Nucleus accumbens (tissue), 56 donors: ENCODE measurements at places on chromosomes 7 and 10.
A peak's percentile ranks its signal among the peaks of the same experiment; 100 is the strongest.

DNA sequence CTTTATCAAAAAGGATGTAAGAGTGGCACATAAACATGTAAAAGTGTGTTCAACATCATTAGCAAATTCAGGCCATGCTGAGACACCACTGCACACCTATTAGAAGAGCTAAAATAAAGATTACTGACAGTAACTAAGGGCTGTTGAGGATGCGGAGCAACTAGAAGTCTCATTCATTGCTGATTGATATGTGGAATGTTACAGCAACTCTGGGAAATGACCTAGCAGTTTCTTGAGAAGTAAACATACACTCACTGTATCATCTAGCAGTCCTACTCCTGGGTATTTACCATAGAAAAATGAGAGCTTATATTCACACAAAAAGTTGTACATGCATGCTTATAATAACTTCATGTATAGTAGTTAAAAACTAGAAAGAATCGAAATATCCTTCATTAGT, 77.3 kb downstream of the CCSER2 start:
- DNase-seq, result no peak

GRCh38 chr7:86900886-86901285, 158.6 kb downstream of the ELAPOR2 start:
- no peak for DNase-seq

GRCh38 chr10:77602913-77603533, 34.6 kb downstream of the KCNMA1 start:
- DNase-seq, result no peak

DNA sequence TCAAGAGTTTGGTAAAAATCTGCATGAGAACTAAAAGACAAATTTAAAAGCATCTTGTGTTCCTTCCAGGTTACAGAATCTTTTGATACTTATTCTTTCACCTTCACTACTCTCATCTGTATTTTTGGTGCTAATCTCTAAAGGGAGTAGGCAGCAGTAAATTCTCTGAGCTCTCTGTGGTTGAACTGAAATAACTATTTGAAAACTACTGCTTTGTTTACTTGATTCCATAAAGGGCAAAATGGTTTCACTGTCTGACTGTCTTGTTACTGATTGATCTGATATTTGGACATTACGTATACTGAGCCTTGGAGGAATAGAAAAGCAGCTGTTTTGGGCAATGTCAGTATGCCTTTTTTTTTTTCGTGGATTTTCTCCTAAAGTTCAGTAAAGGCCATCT, 103.3 kb downstream of the CHRM2 start:
- DNase-seq, result no peak

DNA sequence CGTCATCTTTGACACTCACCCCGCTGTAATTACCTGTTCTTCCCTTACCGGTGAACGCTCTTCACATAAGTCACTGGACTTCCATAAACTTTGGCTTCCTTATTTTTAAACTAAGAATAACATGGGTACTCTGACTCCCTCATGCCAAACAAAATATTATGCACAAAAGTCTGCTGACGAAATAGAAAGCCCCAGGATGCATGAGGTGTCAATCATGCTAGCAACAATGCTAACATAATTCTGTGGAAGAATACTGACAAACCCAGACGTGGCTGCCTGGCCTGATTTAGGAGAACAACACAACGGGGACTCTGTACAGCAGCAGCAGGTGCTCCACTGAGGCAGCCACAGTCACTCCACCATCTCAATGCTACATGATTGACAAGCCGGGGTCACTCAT, 137.5 kb downstream of the CCDC71L start:
- DNase-seq, result no peak

DNA sequence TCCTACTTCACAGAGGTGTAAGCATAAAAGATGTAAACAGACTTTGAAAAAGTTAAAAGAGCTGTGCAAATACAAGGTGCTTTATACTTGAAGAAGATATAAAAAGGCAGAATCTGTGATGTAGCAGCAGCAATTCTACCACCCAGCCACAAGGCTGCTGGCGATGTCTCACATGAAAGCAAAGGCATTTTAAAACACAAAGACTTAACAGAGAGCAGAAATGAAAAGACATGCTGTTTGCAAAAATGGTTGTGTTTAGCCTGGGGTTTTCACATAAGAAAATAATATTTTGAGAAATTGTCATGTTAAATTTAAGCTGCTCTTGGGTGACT, 85.5 kb upstream of the ZNF800 start:
- no peak for DNase-seq

- DNase-seq, result no peak
These were observed 103.7 kb upstream of the LRRN3 start for GRCh38 chr7:110987127-110987693.

DNA sequence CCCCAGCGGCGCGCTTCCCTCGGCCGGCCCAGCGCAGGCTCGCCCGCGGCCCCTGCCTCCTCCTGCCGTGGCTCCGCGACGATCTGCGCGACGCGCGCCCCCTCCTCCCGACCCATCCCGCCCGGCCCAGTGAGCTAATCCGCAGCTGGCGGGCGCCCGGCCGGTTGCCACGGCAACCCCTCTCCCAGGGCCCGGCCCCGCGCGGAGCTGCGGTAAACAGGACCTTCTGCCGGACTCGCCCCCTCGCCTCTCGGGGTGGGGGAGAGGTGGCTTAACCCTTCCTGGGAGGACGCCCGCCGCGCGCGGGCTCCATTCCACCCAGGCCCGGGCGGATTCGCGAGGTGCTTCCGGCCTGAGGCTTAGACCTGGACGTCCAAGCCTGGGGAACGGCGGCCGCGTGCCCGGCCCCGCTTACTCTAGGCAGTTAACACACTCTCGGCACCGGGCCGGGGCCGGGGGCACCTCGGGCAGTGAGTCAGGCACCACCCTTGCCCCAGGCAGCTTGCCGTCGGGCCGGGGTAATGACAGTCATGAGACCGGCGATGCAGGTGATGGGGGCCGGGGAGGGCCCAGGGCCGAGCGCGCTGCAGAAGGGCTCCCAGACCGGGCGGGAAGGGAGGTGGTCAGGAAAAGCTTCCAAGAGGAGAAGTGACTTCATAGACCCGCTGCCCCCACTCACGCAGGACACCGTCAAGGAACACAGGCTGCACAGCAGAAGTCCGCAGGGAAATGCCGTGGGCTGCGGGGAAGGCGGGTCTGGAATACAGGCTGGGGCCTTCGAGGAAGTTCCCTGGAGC, at the start of gene DENND2A:
Gene DENND2A (minus strand): TSS at position 87 of the 797 bp plus-strand sequence. CDS start 38,416 bp downstream, outside the sequence.
- peak; percentile 69 for DNase-seq

DNA sequence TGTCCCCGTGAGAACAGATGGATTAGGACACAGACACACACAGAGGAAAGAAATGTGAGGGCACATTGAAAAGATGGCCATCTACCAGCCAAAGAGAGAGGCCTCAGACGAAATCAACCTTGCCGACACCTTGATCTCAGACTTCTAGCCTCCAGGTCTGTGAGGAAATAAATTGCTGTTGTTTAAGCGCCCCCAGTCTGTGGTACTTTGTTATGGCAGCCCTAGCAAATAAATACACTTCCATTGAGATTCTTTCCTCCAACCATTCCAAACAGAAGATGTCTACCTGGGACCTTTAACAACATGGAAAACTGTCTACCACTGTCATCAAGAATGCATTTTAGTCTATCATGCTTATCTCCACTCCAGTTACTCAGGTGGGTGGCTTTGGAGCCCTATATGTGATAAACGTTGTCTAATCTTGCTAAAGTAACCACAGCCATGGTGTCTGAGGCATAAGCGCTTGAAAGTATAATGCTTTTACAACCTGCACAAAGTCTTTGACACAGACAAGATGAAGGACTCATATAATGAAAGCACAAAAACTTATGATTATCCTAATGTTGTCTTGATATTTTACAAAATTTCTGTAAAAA, 244.3 kb downstream of the MTERF1 start:
- DNase-seq, result no peak

DNA sequence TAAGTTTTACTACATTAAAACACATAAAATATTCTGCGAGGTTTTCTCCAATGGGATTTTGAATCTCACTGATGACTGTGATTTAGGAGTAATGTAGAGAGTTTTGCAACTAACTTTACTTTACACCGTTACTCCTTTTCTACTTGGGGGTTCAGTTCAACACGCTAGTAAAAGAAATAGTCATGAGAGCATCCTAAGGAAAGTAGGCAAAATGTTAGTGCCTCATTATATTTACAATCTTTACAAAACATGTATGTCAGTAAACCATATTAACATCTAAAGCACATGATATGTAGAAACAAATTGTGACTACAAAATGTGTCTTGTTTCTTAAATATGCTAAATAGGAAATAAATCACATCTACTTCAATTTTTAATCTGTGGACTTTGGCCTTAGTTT, 6.0 kb downstream of the MEOX2 start:
- no peak for DNase-seq

DNA sequence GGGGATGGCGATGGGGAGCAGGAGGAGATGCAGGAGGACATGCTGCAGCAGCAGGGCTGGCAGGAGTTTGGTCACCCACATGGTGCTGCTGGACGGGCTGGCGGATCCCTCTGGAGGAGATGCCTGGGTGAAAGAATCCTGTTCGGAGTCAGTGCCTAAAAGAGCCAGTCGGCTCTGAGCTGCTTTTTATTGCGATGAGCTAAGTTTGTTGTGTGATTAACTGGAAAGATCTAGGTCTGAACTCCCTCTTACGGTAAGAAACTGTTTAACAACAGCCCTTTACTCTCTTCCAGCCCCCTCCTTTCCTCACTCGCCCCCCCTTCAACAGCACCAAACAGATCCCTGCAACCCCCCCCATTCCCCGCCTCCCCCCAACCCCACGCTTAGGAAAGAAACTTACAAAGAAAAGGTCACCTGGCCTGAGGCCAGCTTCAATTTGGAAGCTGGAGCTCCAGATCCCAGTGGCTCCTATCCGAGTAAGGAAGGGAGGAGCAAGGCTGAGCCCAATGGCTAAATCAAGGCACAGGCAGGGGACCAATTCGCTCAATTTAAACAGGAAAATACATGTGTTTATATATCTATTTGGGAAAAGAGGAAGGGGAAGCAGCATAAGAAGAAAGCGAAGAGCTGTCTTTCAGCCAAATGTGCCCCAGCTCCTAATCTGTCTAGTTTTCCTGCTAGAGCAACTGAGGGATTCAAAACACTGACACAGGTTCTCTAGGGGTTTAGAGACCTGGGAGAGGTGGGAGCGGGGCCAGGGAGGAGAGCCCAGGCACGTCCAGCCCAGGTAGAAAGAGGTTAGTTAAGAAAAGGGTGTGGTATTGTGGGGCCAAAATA, at the start of gene HGF:
Gene HGF (minus strand): TSS at position 157 of the 837 bp plus-strand sequence. CDS start 76 bp downstream, at position 81.
- peak; percentile 9 for DNase-seq

GRCh38 chr7:102128303-102128702, 158.4 kb upstream of the SH2B2 start:
- no peak for DNase-seq

DNA sequence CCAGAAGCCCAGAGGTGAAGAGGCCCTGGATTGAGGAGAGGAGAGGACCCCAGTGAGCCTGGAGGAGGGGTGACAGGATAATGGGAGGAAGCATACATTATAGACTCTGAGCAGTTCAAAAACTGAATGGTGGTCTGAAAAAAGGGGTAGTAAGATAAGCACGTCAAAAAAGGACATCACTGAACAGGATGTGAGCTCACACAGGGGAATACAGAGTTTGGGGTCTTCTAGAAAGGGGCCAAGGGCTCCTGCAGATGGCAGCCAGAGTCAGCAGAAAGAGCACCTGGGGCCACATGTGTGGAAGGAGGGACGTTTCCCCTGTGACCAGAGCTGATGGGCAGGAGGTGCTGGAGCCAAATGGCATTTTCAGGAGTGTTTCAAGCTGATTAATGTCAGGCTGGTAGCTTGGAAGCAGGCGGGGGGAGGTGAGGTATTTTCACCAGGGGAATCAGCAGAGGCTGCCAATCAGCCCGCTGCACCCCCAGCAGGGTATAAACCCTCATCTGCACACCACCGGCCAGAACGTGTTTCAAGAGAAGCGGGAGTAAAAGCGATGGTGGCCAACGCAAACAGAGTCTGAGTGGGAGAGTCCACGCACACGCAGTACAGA, 85.8 kb downstream of the TNS3 start:
- no peak for DNase-seq

GRCh38 chr7:2864999-2865670, 21.0 kb upstream of the GNA12 start:
- DNase-seq, result peak; percentile 28

- no peak for DNase-seq
These were observed 1.6 kb downstream of the BICC1 start for GRCh38 chr10:58514111-58514770.

DNA sequence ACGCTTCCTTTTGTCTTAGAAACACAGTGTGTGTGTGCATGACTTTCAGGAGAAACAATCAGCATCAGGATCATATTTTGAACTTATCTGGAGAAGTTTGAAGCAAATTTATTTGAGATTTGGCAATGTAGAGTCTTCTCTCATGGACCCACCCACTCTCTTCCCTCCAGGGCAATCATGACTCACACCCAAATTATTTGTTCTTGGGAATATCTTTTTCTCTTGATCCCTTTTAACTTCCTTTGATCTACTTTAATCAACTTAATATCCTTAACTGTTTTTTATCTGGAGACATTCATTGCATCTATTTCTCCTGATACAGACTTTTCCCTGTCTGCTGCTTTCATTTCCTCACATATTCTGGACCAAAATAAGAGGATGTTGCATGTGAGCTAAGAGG, 1174.3 kb downstream of the GATA3 start:
- no peak for DNase-seq

DNA sequence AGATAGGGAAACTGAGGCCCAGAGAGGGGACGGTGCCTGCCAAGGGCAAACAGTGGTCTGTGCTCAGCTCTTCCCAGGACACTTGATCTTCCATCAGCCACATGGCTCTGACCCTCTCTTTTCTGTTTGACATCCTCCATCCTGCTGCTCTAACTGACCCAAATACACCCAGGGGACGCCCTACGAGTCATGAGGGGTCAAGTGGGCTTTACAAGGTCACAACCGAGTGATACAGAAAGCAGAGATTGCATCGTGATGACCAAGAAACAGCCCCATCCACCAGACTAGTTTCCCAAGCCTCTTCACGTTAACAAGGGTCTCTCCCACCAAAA, 131.2 kb upstream of the UNC5B start:
- DNase-seq, result no peak

GRCh38 chr7:55502858-55503440, 69.4 kb downstream of the VOPP1 start:
- no peak for DNase-seq

DNA sequence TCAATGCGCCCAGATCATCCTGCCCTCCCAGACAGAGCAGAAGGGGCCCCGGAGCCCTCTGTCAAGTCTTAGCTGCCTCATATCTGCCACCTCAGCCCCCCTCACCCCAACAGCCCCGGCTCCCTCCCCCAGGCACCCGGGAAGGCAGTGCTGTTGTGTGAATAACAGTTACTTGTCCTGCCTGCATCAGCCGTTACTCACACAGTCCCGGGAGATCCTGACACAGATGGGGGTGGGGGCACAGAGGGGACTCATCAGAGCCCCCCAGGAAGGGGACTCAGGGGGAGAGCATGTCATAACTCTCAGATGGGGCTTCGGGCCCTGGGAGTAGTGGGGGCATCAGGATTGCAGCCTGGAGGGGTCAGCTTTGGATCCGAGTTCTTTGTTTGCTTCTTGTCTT, 12.4 kb upstream of the SERPINE1 start:
- DNase-seq, result no peak

- DNase-seq, result no peak
These were observed 107.7 kb upstream of the BTBD16 start for GRCh38 chr10:122163174-122164022.

- no peak for DNase-seq
These were observed 16.7 kb upstream of the SUN1 start for GRCh38 chr7:815284-816216.

GRCh38 chr10:117499248-117500105, 43.1 kb upstream of the EMX2 start:
- no peak for DNase-seq

GRCh38 chr10:79393924-79394610, 46.8 kb downstream of the PPIF start:
- DNase-seq, result no peak

- no peak for DNase-seq
These were observed 52.0 kb downstream of the GRB10 start for GRCh38 chr7:50730446-50731400.
